ENCODE measurements at places on chromosomes 1 and 21.

- no peak for DNase-seq
Observed at GRCh38 chr1:68745011-68745410, 248.1 kb upstream of the DEPDC1 start.

DNA sequence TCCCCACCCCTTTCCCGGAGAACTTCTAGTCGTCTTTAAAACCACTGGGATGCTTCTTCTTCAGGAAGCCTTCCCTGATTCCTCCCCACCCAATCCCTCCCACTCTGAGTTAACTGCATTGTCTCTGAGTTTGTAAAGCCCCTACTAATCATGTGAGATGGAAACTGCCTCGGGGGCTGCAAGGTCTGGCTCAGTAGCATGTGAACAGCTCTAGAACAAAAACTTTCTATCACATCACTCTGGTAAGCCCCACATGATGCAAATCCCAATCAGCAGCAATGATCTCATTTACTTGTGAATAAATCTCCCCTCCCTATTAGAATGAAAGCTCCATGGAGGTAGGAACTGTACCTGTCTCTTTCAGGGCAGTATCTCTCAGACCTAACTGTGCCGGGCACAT lies 141.0 kb upstream of the JUN start:
- no peak for DNase-seq

GRCh38 chr1:234776876-234777855 lies 167.2 kb upstream of the IRF2BP2 start:
- no peak for DNase-seq

DNA sequence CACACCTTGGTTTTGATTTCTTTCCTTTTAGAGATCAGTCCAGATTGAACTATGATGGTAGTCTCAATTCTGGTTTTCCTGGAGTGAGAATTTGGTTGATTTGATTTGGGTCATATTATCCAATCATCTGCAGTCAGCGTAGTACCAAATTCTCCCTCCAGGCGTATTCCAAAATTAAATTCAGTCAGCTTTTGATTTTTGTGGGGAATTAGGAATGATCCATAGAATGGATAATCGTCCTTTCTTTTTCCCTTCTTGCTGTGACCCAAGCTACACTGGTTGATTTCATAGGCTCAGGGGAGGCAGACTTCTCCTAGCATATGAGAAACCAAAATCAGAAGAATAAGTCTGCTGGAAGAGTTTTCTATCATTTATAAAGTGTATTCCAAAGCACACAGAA lies 4.9 kb downstream of the PRCC start:
- no peak for DNase-seq

DNA sequence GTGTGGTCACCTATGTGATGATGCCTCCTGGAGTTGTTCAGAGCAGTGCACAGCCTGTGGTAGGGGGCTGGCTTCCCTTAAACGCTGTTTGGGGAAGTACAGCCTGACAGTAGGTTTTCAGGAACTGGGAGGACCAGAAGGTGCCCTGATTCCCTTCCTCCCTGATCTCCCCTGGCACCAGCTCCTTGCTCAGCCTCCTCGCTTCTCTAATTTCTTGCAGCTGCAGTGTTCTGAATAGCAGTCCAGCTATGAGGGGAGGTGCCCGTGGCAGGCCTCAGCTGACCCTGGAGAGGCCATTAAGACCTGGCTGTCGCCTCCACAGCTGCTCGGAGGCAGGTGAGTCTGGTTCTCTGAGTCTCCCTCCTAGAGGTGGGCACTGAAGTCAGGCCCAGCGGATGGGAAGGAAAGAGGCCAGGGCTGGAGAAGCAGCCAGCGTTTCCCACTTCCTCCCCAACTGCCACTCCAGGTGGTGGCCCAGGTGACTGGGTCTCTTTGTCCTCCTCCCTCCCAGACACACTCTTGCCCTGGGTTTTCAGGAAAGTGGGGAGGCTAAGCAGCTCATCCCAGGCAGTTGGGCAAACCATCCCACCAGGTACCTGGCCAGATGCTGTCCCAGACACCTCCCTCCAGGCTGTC lies 52.0 kb upstream of the RPL11 start:
- DNase-seq, result no peak

DNA sequence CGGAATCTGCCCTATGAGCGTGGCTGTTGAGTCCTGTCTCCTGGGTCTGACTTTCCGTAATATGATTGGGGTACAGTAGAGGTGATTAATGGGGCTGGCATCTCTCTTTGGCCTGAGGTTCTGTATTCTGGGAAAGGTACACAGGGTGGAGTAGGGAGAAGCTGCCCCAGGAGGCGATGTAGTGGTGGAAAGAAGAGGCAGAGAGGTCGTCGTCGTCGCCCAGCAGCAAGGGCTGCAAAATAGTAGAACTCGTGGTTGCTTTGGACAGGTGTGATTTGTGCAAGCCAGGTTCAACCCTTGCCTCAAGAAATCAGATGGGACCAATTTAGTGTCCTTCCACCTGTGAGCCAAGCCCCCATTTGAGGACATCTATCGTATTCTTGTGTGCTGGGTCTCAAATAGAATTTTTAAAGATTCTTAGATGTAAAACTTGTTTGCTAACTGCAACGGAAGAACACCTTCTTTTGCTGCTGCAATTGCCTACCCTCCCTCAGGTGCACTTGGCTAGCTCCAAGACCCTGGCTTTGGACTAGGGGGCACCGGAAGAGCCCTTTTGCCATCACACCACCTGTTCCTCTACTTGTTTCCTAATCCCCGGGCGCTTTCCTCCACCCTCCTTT lies 1.3 kb upstream of the HMGN2 start:
- DNase-seq, result peak; percentile 72

GRCh38 chr1:231603598-231604275 lies 22.9 kb upstream of the DISC1 start:
- peak; percentile 67 for DNase-seq

- no peak for DNase-seq
Observed at GRCh38 chr1:203351037-203351625, at the start of gene FMOD. TSS of gene FMOD (minus strand) at chr1:203351122. CDS start at chr1:203348270, 2,852 bp downstream.

GRCh38 chr1:39524171-39524570 lies 32.7 kb downstream of the BMP8A start:
- no peak for DNase-seq

- DNase-seq, result no peak
Observed at GRCh38 chr1:27646676-27647075, 11.7 kb upstream of the FGR start.

- DNase-seq, result no peak
Observed at GRCh38 chr1:89608984-89609725, 23.8 kb upstream of the LRRC8C start.

DNA sequence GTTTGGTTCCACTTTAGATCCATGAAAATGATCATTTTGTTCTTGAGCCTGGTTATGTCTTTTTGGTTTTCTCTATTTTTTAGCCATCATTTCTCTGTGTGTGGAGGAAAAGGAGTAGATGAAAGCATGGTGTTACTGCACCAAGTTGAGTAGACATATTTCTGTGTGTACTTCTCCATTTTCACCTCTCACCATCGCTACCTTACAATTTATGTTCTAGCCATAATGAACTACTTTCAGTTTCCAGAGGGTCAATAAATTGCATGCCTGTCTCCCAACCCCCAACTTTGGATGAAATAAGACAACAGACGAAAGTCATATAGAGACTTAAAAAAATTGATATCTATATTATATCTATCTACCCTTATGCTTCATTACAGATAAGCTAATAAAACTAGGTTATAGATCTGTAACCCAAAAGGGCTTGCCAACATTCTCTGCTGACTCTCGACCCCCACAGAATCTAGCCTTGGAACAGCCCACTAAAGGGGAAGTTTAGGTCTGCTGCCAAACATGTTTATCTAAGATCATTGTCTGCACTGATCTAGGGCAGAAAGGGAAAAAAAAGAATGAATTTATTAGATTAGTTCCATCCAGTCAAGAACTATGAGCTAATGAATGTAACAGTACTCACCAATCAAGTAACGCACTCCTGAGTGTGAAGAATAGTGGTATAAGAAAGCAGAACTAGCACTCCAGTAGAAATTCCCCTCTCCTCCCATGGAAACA lies 7.5 kb upstream of the MAN1A2 start:
- DNase-seq, result no peak

DNA sequence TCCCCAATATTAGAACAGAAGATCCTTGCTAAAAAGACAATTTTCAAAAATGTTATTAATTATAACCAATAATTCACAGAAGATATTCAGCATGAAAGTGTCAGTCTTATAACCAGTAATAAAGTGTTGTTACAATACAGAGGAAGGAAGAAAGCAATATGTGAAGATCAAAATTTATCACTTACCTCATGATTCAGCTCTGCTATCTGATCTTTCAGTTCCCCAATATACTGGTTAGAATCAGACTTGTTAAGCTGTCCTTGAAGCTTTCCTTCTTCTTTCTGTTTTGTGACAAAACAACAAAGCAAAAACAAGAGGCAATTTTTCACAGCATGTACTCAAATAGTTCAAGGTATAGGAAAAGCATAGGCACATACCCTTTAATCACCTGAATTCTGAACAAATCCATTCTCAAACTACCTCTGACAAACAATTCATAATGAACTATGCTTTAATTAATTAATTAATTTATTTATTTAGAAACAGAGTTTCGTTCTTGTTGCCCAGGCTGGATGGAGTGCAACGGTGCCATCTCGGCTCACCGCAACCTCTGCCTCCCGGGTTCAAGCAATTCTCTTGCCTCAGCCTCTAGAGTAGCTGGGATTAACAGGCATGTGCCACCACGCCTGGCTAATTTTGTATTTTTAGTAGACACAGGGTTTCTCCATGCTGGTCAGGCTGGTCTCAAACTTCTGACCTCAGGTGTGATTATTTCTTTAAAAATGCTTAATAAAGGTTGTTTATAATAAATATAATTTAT lies 76.9 kb upstream of the GFI1 start:
- DNase-seq, result peak; percentile 32

GRCh38 chr1:37473431-37474045 lies 842 bp upstream of the ZC3H12A start:
- peak; percentile 36 for DNase-seq

DNA sequence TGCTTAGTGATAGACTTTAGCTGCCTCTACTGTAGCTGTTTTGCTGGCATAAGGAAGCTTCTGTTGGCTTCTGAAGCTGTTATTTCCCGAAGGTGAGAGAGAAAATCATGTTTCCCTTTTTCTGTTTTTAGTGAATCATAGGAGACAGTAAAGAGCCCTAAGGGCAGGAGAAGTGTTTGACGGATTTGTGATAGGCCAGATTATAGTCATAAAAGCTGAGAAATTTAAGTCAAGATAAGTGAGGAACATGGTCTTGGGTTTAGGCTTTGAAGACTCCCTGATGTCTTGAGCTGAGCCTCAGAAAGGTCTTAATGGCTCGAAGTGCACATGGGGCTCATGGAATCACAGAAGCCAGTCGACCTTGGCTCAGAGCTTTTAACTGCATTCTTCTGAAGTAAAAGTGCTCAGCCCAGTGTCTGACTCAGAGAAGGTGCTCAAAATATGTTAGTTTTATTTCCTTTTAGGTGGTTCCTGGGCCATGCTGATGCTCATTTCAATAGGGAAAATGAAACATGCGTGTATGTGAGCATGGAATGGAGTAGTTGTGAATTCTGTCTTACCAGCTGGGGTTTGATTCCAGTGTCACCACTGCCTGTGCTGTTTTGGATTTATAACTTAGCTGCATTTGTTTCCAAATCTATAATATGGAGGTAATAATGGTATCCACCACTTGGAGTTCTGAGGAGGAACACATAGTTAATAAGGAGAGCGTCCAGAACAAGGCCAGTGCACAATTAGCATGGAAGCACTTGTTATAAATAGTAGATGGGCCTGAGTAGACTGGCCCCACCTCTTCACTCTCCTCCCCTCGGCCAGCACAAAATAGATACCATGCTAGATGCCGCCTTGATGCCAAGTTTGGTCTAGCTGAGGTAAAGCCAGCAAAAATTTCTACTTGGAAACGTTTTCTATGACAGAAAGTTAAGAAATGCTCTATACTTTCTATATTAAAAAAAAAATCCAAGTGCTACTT lies 99.2 kb downstream of the C1orf21 start:
- DNase-seq, result no peak

- DNase-seq, result no peak
Observed at GRCh38 chr21:36162631-36163030, 6.0 kb downstream of the DOP1B start.

DNA sequence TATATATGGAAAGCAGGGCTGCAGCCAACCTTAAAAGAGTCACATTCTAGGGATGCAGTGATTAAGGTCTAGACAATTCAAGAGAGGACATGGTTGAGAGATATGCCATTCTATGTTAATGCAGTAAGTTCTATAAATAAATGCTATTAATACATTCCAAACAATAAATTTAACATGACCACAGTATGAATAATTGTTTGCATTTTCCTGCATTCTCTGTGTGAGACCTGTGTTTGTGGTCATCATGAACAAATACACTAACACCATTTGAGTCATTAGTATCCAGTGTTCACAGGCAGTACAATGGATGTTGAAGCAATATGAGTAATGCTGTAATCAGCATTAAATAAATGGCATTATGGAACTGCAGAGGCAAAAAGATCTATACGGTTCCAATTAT lies 5.5 kb upstream of the ZRANB2 start:
- DNase-seq, result no peak

DNA sequence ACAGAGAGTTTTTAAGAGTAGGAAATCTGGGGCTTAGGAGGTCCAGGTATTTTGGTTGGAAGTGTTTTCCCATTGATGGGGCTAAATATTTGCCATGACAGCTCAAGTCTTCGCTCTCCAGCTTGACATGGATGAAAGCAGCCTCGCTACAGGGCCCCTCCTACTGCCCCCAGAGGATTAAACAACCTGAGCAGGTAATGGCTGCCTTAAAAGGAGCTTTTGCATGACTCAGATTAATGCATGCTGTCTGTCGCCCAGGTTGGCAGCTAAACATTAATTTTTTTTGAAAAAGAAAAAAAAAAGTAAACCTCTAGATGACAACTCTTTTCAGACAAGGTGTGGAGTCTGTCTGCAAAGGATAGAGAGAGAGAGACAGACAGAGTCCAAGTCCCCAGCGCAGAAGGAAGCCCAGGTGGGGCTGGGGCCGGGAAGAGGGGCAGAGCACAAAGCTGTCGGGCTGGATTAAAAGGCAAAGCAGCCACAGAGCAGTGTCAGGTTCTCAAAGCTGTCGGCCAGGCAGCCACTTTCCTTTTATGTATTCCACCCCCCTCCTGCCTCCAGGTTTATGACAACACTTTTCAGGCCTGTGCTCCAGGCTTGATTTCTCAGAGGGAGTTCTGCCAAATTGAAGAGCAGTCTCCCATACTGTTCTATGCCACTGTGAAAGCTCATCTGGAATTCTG lies 127.9 kb downstream of the CLIC6 start:
- DNase-seq, result no peak

DNA sequence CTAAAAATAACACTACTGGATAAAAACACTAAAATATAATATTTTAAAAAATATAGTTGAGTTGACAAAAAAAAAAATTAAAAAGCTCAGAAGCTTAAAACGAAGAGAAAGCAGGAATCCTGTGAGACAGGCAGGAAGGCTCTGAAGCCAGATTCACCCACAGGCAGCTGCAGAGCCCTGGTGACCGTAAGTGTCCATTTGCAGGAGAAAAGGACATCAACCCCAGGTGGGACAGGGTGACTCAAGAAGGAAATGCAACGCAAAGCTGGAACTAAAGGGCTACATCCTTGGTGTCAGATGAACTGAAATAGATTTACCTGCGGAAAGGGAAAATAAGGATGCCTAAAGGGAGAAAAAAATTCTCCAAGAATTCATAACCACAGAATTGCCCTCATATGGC lies 46.8 kb downstream of the USP24 start:
- DNase-seq, result no peak

All from GF-D8 (cell line).